ENCODE measurements at places on chromosomes 2 and 18.

- no peak for DNase-seq
Measured at GRCh38 chr2:134452042-134452733, 198.3 kb downstream of the MGAT5 start.

- no peak for DNase-seq
Measured at GRCh38 chr2:27990030-27990590, 99.6 kb downstream of the BABAM2 start.

DNA sequence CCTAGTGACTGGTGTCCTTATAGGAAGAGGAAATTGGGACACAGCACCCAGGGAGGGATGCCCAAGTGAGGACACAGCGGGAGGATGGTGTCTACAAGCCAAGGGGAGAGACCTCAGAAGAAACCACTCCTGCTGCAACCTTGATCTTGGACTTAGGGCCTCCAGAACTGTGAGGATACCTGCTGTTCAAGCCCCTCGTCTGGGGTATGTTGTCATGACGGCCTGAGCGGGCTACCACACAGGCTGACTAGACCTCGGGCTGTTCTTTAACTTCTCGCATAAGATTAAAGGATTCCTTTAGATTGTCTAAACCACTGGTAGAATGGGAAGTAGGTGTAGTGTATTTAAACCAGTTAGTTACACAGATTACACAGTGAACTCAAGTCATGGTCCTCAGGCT lies 138.3 kb downstream of the ASB1 start:
- DNase-seq: no peak

- DNase-seq: no peak
Measured at GRCh38 chr2:109180786-109181185, 51.8 kb downstream of the SH3RF3 start.

All from T follicular helper cell (primary cell).